Adipocyte (in vitro differentiated cells): ENCODE measurements at places on chromosomes 1 and 21.

DNA sequence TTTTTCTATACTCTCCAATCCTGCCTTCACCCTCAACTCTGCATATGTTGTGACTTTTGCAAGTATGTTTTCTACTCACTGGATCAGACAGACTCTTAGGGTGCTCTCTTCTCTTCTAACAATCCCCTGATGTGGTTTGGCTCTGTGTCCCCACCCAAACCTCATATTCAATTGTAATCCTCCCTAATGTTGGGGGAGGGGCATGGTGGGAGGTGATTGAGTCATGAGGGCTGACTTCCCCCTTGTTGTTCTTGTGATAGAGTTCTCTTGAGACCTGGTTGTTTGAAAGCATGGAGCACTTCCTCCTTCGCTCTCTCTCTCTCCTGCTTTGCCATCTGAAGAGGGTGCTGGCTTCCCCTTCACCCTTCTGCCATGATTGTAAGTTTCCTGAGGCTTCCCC lies 148.9 kb upstream of the IGSF21 start:
- no peak for DNase-seq

DNA sequence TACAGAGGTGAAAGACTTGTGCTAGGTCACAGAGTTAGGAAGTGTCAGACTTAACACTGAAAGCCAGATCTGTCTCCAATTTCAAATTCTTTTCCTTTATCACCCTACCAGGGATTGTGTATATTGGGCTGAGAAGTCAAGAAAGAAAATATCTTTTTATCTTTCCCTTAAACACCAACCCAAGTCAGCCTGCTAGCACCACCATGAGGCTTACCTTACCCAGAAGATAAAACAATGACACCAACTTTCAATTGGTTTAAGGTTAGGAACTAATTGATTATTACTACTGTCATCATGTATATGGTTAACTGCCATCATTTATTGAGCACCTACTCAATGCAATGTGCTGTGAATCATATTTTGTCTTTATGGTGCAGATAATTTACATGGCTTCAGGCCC lies 178.9 kb upstream of the FOXD3 start:
- DNase-seq, result no peak

GRCh38 chr21:34302521-34302920 lies 61.3 kb upstream of the KCNE2 start:
- peak; percentile 24 for DNase-seq

- peak; percentile 92 for DNase-seq
Observed at GRCh38 chr1:51648180-51649109, 31.6 kb downstream of the OSBPL9 start.

GRCh38 chr1:183993132-183993531 lies 44.4 kb downstream of the COLGALT2 start:
- no peak for DNase-seq

DNA sequence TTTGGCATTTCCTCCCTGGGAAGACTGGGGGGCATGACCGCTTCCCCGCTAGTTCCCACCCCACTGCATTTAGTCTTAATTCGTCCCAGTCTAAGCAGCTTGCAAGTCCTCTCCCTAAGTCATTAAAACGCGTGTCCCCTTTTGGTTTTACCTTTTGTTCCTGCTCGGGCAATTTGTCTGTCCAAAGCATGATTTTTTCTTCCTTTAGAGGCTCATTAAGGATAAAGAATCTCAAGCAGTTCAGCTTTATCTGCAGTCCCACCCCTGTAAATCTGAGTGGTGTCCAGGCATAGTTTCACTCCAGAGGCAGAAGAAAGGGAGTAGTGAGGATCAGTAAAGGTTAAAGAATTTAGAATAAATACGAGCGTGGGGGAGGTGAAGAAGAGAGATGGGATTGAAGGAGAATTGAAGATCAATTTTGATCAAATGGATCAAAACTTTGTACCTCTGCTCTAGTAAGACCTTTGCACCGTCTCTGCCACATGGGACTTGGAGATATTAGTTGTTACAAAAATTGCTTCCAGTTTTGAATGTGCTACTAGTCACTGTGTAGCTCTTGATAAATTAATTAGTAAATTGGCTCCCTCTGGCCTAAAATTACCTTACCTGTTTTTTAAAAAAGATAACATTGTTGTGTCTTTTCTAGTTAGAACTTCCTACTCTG lies 989 bp upstream of the ETV3 start:
- no peak for DNase-seq

GRCh38 chr1:19476450-19477190 lies 8.7 kb downstream of the CAPZB start:
- DNase-seq, result no peak

- peak; percentile 64 for DNase-seq
Observed at GRCh38 chr1:28050776-28051175, 37.6 kb downstream of the EYA3 start.

DNA sequence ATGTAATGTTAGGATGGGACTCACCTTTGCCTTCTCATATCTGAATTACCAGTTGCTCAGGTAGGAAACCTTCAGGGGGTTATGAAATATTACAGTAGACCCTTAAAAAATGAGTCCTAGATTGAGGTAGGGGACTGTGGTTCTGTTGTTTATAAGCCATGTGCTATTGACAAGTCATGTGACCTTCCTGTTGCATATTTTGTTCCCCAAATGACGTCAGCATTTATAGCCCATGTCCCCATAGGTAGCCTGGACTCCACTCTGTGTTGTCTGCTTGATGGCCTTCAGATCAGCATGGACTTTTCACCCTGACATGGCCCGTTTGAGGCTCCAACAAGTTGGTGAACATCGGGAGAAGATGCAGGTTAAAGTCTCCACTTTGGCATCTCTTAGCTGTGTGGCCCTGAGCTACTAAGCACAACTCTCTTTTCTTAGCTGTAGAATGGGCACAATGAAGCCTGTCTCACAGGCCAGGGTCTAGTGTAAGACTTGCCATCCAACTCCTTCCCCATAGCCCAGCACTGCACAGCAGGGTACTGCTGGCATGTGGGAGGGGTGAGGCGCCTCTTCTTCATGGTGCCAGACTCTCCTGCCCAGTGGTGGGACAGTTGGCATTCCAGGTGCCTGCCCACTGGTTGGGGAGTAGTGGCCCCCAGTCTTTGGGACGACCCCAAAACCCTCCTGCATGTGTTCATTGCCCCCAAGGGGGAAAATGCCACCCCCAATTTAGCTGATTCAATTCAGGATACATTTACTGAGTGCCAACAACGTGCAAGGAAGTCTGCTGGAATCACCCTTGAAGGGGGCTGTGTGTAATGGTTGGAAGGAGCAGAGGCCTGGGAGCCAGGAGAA lies 36.1 kb upstream of the TTC22 start:
- no peak for DNase-seq

- DNase-seq, result no peak
Observed at GRCh38 chr1:177934927-177935326, 34.9 kb downstream of the SEC16B start.

DNA sequence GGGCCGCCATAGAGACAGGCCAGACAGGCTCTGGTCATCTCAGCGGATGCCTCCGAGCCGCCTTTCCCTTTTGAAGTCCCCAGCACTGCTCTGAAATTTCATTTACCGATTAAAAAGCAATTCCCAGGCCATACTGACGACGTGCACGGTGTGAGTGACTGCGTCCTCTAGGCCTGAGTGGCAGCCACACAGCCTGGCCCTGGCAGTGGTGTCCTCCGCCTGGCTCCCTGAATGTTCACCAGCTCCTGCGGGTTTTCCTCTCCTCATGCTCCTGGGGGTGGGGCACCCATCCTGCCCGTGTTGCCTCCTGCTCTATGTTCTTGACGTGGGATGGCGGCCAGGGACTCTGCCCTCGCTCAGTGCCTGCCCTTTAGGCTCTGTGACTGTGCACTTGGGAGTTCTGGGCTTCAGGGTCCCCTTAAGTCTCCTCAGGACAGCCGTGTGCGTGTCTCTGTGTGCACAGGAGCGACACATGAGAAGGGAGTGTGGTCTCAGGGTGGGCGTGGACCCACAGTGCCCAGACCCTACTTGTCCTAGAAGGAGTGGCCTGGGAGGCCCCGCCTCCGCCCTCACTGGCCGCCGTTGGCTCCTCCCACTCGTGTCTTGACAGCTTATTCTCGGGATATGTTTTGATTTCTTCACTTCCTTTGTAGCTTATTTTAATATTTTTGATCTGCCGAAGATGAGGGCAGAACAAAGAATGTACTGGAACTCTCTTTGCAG lies 3.6 kb downstream of the SKI start:
- DNase-seq, result peak; percentile 88

DNA sequence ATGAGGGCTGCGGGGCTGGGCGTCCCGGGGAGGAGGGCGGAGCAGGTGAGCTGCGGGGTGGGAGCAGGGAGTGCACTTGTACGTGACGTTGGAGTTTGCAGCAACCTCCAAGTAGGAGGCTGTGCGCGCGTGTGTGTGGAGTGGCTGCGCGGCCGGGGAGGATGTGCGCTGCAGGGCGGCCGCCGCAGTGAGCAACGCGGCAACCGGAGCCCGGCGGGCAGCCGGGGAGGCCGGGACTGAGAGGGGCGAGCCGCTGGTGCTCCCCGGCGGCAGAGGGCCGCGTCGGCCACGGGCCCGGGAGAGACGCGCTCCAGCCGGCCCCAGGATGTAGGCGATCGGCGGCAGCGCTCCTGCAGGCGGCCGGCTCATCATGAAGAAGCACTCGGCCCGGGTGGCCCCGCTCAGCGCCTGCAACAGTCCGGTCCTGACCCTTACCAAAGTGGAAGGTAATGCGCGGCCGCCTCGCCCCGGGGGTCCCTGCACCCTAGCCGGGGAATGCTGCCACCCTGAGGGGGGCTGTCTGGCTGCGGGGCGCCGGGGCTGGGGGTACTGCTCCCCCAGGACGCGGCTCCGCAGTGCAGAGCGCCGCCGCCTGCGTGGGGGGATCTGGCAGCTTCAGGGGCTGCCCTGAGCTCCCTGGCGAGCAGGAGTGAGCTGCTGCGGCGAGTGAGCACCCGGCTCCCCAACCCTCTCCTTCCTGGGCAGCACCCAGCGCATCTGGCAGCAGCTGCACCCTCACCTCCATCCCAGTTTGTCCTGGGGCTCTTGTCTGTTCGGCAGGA lies 158.9 kb upstream of the COA6 start:
- peak; percentile 24 for DNase-seq

- DNase-seq, result no peak
Observed at GRCh38 chr1:229087339-229087738, 183.6 kb upstream of the RAB4A start.

GRCh38 chr21:21751286-21751685 lies 753.1 kb downstream of the NCAM2 start:
- DNase-seq, result no peak

DNA sequence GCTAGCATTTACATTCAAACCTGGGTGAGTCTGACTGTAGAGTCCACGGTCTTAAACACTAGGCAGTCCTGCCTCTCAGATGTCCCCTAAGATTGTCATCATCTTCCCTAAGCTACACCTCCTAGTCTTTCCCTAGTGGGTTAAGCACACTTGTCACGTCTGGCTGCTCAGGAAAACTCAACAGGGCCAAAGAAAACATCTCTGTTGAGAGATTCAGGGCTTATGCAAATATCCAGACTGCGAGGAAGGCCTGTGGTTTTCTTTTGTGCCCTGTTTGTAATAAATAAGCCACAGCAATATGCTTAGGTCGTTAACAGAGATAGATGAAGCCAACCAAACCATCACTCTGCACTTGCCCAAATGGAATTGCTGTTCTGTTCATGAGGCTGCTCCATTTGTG lies 472.6 kb upstream of the DEPDC1 start:
- no peak for DNase-seq

GRCh38 chr1:199545780-199546179 lies 481.7 kb upstream of the NR5A2 start:
- no peak for DNase-seq

GRCh38 chr1:228353601-228354371 lies 52.8 kb downstream of the TRIM11 start:
- no peak for DNase-seq

GRCh38 chr1:242623756-242624155 lies 99.3 kb upstream of the PLD5 start:
- no peak for DNase-seq

- no peak for DNase-seq
Observed at GRCh38 chr1:177969825-177970371, at the start of gene SEC16B. SEC16B (minus strand) TSS chr1:177970058; CDS start chr1:177967981, 2,077 bp downstream.

DNA sequence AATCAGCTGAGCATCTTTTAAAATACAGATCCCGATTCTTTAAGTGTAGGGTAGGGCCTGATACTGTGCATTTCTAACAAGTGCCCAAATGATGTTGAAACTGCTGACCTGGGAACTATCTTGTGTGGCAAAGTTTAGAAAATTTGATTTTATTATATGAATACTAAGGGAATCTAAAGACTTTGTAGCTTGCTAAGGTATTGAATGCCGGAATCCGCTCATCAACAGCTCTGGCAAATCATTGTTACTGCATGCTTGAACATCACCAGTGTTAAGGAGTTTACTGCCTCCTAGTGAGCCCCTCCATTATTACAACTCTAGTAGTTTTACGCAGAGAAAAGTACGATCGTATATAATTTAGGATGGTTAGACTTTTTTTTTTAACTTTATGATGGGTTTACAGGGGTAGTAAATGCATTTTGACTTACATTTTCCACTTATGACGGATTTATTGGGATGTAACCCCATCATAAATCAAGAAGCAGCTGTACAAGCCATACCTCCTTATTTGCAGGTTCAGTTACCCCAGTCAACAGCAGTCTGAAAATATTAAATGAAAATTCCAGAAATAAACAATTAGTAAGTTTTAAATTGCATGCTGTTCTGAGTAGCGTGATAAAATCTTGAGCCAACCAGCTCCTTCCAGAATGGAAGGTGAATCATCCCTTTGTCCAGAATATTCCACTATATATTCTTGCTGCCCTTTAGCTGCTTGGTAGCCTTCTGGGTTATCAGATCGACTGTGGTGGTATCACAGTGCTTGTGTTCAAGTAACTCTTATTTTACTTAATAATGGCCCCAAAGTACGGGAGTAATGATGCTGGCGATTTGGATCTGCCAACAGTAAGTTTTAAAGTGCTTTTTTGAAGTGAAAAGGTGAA lies 892 bp downstream of the TYW3 start:
- DNase-seq, result peak; percentile 90

DNA sequence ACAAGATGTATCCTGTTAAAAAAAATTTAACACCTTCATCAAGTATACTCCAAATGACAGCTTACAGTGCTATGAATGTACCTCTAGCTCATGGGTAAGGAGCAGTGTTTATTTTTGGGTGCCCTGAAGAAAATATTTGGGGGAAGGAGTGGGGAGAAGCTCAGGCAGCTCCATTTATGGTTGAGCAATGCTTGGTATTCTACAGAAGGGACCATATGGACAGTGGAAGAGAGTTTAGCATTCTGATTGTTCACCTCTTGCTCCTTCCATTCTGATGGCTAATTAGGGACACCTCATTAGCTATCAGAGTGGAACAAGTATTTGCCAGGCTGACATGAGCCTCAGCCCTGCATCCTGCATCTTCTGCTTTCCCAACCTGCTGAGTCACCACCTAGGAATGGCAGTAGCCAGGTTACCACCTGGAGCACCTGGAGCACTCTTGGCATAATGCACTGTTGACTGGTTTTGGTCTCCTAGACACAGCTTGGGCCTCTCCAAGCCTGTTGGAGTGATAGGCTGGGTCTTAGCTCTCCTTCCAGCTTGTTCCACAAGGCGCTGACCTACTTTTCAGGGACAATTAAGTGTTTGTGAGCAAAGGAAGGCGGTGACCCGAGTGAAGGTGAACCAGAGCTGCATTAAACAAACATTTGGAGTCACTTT lies 62.0 kb upstream of the MACF1 start:
- peak; percentile 31 for DNase-seq

- no peak for DNase-seq
Observed at GRCh38 chr21:17476006-17476405, 36.8 kb upstream of the CXADR start.
